ENCODE measurements at places on chromosomes 4 and X.

- H3K4me3 ChIP-seq, result no peak overlapping the region
- DNase-seq, result no peak
- H3K27ac ChIP-seq, result no peak overlapping the region
- H3K4me1 ChIP-seq, result no peaks in the 10 kb centered on the region
- no peaks in the 10 kb centered on the region for H3K36me3 ChIP-seq
- no peaks in the 10 kb centered on the region for H3K27me3 ChIP-seq
Measured at GRCh38 chr4:105108971-105109370, 37.7 kb upstream of the TET2 start.

DNA sequence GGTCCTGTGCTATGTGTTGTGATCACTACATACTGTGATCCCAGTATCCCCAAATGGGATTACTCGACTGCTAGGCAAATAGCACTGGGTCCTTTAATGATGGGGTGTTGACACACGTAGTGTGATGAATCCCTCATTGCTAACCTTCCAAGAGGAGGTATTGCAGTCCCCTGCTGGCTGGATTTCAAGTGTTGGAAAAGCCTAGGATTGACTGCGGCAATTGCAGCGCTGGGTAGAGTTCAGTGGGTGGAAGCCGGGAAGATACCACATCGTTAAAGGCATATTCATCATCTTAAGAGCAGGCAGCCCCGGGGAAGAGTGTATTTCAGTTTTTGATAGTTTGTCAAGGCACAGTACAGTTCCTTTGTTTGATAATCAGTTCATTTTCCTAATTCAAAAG is 159.9 kb downstream of the TRIML1 start:
- no peak overlapping the region for H3K4me3 ChIP-seq
- no peak overlapping the region for H3K27ac ChIP-seq
- H3K4me1 ChIP-seq, result no peaks in the 10 kb centered on the region
- H3K36me3 ChIP-seq, result no peaks in the 10 kb centered on the region
- no peak for DNase-seq
- H3K27me3 ChIP-seq, result no peaks in the 10 kb centered on the region

- H3K36me3 ChIP-seq, result no peaks in the 10 kb centered on the region
- peak; percentile 46 for DNase-seq
- H3K4me3 ChIP-seq, result peak within 1 kb of the TSS; percentile 40
- H3K27ac ChIP-seq, result no peak within 1 kb of the TSS
Measured at GRCh38 chrX:63784902-63785707, at the start of gene ARHGEF9. ARHGEF9 (minus strand) TSS chrX:63785214; CDS start chrX:63785145, 69 bp downstream.

DNA sequence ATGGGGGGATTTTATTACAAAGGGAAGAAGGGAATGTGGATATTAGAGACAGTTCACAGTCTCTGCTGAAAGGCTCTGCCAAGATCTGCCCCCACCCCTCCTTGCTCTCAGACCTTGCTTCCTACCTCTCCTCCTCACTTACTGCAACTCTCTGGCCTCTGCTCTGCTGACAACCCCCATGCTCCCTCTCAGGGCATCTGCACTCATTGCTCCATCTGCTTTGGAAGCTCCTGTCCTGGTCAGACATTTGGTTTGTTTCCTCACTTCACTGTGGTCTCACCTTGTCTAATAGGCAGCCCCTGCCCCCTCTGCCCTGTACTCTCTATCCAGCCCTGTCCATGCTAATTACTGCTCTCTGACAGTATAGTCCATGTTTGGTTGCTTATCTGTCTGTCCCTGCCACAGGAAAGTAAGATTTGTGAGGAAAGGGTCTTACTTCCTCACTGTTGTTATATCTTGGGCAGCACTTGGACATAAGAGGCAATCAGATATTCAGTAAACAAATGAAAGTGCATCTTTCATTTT is 189.3 kb downstream of the PTTG2 start:
- H3K4me1 ChIP-seq, result peaks cover 2% of the 10 kb centered on the region
- DNase-seq, result no peak
- no peak overlapping the region for H3K4me3 ChIP-seq
- H3K36me3 ChIP-seq, result no peaks in the 10 kb centered on the region
- H3K27ac ChIP-seq, result no peak overlapping the region

- no peaks in the 10 kb centered on the region for H3K27me3 ChIP-seq
- DNase-seq, result no peak
- no peak overlapping the region for H3K27ac ChIP-seq
- no peak overlapping the region for H3K4me3 ChIP-seq
Measured at GRCh38 chrX:118189628-118190027, 73.0 kb upstream of the KLHL13 start.

DNA sequence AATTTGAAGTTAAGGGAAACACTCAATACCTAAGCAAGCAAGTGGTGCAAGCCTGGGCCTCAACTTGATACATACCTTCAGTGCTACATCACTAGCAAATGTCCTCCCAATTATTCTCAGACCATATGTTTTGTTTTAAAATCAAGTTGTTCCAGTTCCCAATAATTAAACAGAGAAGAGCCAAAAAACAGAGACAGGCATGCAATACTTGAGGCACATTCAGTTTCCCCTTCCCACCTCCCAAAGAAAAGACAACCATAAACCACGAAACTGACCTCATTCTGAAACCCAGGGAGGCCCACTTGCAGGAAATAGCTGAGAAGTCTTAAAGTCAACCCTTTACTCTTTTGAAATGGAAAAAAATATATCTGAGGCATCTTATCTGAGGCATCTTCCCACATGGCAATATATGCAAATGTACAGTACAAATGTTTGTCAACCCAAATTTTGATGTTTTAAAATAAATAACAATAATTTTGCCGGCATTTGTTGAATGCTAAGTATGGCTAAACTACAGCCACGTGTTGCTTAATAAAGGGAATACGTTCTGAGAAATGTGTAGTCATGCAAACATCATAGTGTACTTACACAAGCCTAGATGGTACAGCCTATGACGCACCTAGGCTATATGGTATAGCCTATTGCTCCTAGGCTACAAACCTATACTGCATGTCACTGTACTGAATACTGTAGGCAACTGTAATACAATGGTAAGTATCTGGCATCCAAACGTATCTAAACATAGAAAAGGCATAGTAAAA is 147.5 kb downstream of the TSPAN5 start:
- no peaks in the 10 kb centered on the region for H3K36me3 ChIP-seq
- H3K4me3 ChIP-seq, result no peak overlapping the region
- DNase-seq, result no peak
- H3K4me1 ChIP-seq, result no peaks in the 10 kb centered on the region
- H3K27ac ChIP-seq, result no peak overlapping the region
- H3K27me3 ChIP-seq, result no peaks in the 10 kb centered on the region
